Foreskin keratinocyte (primary cell): ENCODE measurements at places on chromosomes 1 and 21. TPM values are rescaled to one million over a fixed set of nuclear protein-coding genes. Genes with fewer than 3 reads are reported as not detected.

DNA sequence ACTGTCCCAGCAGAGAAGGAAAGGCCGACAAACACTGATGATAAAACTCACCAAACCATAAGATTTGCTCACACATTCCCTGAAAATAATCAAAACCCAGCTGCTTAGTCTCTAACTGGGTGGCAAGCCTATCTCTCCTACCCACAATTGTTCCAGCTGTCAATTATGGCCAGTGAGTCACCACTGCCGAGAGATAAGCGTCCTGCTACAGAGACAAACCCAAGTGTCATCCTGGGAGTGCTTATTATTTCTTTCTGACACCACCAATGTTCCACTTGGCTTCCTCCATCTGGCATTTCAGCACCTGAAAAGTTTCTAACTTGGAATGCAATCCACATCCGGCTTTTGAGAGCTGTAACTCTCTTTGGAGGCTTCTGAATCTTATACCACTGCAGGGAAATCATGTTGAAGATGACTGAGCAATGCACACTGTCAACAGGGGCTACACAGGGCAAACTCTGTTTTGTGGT lies 51.5 kb upstream of the VAV3 start:
- peak; percentile 87 for DNase-seq

GRCh38 chr1:40722622-40723021 lies 31.1 kb downstream of the NFYC start:
- DNase-seq: no peak

GRCh38 chr1:71438626-71439025 lies 357.8 kb upstream of the ZRANB2 start:
- no peak for DNase-seq

RAD54L gene
- 18.1 and 19.4 TPM in 2 replicates for total RNA-seq

MMP23B gene
- total RNA-seq: 1.2 TPM in 1 of 2 replicates, not detected in the other
